ENCODE measurements at places on chromosomes 6 and 20.

GRCh38 chr20:10940941-10941340, 267.1 kb upstream of the JAG1 start:
- DNase-seq, result no peak

DNA sequence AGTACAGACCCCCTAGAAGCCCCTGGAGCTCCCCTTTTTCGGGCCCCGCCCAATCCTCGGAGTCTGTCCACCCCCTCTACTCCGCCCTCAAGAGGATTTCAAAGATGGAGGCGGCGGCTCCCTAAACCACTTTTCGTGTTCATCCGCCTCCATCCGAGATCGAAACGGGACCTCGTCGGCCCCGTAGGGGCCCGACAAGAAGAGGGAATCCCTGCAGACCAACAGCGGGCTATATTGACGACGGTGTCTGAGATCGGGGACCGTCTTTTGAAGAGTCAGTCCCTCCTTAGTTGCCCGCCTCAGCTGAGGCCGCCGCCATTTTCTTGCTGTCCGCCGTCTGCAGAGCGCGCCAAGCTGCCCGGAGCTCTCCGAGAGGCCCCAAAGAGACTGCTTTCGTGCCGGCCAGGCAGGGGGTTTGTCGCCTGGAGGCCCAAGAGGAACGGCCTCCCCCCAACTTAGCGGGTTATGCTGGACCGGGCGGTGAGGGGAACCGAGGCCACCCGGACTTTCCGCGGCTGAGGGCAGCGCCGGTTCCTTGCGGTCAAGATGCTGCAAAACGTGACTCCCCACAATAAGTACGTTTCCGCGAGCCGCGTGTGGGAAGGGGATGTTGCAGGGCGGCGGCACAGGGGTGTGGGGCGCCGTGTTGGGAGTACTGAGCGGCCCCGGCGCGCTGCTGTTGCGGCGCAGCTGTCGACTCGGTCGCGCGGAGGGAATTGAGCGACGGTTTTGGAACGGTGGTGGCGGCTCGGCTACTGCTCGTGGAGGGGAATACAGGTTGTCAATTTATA, 4.2 kb downstream of the BRD2 start:
- no peak for DNase-seq

- DNase-seq, result no peak
These were observed at the start of gene SH3BGRL2 for GRCh38 chr6:79630883-79631692. Gene SH3BGRL2 (plus strand): TSS chr6:79631329. CDS start chr6:79631462, 133 bp downstream.

DNA sequence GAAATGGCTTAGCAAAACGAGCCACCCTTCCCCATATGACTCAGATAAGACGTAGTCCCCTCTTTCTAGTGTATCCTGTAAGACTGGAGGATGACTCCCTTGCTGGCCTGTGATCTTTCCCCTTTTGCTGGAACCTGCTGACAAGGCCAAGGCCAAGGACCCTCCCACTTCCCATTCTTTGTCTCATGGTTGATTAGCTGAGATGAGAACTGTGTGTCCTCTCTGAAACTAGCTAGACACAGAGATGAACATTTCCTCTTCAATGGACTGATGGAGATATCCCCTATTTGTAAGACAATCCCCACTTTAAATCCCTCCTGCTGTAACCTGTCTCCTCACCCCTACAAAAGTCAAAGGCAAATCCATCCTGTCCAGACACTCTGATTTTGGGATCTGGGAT, 33.4 kb upstream of the SCRT2 start:
- DNase-seq, result no peak

DNA sequence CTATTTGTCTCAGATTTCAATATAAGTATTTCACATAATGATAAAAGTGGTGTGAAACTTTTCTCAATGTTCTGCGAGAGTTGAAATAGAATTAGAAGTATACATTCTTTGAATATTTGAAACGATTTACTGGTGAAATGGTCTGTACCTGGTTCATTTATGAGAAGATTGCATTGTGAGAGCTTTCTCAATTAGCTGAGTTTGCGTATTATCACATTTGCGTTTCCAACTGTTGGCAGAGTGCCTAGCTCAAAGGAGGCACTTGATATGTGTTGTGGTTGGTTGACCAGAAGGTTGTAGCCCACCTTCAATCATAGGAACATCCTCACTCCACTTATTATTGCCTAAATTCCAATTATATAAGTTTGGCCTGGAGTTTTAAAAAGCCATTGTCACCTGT, 58.8 kb upstream of the EXOC2 start:
- no peak for DNase-seq

DNA sequence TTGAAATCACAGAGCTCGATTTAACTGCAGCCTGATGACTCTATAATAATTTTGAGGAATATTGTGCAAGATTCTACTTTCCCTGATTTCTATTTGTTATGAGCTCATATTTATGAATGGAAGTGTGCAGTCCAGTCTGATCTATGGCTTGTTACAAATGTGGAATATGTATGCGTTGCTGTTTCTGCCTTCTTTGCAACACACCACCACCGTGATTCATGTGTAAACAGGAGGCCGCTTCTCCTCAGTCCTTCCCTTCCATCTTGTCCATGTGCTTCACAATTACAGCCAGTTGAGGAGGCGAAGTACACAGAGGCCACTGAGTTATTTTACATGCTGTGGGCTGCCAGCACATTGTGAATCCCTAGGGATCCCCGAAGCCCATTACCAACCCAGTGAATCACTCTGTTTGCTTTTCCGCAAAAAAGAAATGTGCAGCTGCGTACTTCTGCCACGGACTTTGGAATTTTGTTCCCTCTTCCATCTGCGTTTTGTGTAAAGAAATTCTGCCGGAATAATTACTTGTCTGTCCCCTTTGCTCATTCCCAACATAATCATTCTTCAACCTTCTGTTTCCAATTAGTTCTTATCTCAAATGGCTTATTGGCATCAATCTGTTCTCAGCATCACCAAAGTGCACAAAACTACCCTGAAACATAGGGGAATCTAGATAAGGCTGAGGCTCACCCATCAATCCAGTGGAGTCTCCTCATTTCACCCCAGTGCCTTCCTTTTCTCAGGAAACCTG, 551.6 kb upstream of the CITED2 start:
- DNase-seq, result no peak

- DNase-seq, result no peak
These were observed 81.6 kb downstream of the PSMG4 start for GRCh38 chr6:3340358-3340802.

DNA sequence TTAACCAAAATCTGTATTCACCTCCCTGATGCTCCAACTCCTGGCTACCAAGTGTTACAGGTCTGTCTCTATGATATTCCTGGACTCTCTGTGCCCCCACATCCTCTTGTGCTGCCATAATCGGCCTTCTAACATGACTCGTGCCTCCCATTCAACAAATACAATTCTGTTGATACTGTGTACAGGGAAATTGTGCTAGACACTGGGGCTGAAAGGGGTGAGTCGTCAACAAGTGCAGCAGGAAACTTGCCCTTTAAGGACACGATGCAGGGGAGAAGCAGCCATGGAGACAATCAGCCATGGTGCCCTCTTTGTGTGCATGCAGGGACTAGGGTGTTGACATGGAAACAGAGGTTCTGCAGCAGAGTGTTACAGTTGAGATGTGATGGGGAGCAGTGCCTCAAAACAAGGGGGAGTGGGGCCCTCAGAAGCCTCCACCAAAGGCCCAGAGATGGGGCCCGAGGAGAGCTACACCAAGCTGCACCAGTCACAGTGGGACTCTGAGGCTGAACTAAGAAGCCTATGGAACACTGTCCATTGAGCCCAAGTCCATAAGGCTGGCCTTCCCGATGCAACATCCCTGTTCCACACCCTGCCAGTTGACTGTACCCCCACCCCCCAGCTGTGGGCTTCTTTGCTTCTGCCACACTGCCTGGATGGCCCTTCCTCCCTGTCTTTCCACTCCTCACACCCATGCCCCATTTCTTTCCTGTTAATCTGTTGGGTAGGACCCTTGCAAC, 3.1 kb downstream of the PCED1A start:
- DNase-seq, result no peak

- DNase-seq, result no peak
These were observed 98.9 kb upstream of the ADGRF4 start for GRCh38 chr6:47599512-47599911.

DNA sequence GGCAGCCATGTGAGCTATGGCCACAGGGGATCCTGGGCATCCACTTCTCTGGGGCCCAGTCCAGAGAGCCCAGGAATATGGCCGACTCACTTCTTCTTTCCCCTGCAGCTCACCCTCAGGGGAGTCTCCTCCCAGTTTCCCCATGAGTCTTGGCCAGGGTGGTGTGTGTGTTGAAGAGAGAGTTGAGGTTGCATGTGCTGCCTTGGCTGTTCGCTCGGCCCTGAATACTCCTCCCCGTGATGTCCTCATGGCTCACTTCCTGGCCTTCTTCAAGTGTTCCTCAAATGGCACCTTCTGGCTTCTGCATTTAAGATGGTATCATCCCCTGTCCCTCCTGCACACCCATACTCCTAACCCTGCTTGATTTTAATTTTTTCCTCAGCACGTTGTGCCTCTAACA, 3.2 kb upstream of the TREML1 start:
- DNase-seq, result no peak

DNA sequence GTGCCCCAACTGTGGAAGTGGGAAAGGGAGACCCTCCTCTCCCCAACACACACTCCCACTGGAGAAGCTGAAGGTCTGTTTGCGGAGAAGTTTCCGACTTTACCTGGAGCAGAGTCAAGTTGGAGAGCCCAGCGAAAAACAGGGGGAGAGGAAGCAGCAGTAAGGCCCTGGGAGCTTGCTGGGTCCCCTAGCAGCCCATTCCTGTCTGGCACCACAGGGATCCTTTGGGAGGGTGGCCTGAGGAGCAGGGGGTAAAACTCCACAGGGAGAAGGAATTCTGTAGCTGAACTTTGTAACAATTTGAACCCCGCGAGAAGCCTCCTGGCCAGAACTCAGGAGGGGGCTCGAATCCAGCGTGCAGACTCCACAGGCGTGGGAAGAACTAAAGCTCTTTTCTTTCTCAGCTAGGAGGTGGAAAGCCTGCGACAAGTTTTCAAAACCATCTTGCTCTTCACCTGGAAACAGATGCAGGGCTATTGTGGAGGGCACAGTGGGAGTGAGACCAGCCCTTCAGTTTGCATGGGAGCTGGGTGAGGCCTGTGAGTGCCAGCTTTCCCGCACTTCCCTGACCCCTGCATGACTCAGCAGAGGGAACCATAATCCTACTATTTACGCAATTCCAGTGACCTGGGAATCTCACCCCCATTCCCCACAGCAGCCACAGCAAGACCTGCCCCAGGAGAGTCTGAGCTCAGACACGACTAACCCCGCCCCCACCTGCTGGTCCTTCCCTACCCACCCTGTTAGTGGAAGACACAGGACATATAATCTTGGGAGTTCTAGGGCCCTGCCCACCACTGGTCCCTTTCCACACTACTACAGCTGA, 25.8 kb downstream of the SERPINB9 start:
- no peak for DNase-seq

DNA sequence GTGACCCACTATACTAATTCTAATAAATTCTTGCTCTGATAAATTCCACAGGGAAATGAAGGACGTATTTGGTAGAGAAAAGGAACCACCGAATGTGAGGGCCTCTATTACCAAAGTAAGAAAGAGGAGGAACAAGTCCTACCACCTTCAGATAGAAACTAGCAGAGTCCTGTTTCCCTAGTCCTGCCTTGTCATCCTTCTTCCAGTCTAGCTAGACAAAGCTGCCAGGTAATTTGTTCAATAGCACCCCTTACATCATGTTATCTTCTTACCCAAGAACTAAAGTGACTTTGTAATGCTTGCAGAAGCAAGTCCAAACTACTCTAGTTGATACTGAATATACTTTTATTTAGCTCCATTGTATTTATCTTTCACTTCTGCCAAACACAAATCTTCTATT, 29.3 kb upstream of the FAM83B start:
- no peak for DNase-seq

- DNase-seq, result peak; percentile 65
These were observed 1.7 kb downstream of the JAG1 start for GRCh38 chr20:10671919-10672623.

- no peak for DNase-seq
These were observed 483.3 kb downstream of the TFAP2B start for GRCh38 chr6:51301962-51302361.

GRCh38 chr20:35968930-35969329, 540 bp downstream of the CNBD2 start:
- DNase-seq, result no peak

- no peak for DNase-seq
These were observed 512.2 kb upstream of the MARCKS start for GRCh38 chr6:113344969-113345368.

GRCh38 chr6:146359131-146359530, 184.5 kb upstream of the RAB32 start:
- DNase-seq, result no peak

- DNase-seq, result no peak
These were observed 255.4 kb downstream of the TSHZ2 start for GRCh38 chr20:53227523-53227922.

DNA sequence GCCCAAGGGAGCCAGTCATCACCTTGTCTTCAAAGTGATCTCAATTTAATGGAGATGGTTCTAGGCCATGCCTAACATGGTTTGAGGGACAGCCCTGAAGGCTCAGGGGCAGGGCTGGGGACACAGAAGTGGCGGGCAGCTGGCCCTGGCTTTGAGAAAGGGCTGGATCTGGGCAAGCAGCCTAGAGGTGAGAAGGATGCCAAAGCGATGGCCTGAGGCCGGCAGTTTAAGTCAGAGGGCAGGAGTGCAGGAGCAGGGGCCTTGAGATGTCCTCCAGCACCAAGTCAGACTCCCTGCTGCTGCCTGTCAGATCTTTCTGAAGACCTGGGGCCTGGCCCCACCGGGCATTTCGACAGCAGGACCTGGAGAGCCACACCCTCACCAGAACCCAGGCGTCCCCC, 28.4 kb upstream of the APMAP start:
- DNase-seq, result no peak

DNA sequence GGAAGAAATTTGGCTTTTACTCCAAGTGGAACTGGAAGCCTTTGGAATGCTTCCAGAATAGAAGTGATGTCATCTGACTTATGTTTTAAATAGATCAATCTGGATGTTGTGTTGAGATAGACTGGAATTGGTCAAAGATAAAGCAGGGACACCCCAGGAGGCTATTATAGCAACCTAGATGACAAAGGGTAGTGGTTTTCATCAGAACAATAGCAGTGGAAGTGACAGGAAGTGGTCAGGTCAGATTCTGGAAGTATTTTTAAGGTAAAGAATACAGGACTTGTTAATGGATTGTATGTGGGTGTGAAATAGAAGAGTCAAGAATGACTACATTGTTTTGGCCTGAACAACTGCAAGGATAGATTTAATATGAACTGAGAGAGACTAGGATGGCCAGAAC, 191.4 kb downstream of the ADGRB3 start:
- DNase-seq, result no peak

- DNase-seq, result no peak
These were observed 5.5 kb upstream of the SOX4 start for GRCh38 chr6:21587961-21588480.
